ENCODE measurements at places on chromosomes 4 and X.

DNA sequence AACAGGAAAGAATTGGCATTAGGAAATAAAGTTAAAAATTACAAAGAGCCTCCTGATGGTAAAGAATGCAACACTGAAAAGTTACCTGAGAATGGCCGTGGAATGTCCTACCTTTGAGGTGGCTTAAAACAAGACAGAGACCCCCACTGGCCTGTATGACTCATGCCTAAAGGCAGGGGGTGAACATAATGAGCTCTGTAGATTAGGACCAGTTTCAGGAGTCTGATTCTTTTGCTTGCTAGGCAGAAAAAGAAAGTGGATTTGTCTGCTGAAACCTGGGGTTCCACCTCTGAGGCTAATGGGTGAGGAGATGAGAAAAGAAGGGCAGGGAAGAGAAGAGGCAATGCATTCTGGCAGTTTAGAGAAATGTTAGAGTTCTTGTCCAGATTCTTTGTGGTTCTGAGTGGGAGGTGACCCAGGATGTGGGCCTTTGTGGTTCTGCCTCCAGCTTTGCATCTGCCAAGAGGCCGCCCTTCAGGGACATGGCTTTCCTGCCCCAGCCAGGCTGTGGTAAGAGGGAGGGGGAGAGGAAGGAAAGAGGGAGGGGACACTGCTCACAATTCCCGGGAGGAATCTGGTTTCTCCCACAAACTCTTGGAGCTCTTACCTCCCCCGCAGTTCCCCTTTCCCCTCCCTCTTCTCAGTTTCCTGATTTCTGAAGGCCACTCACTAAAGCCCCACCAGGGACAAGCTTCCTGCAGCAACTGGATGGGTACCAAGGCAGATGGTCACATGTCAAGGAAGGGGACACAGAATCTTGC is 109.6 kb downstream of the EFNB1 start:
- peak; percentile 18 for DNase-seq

DNA sequence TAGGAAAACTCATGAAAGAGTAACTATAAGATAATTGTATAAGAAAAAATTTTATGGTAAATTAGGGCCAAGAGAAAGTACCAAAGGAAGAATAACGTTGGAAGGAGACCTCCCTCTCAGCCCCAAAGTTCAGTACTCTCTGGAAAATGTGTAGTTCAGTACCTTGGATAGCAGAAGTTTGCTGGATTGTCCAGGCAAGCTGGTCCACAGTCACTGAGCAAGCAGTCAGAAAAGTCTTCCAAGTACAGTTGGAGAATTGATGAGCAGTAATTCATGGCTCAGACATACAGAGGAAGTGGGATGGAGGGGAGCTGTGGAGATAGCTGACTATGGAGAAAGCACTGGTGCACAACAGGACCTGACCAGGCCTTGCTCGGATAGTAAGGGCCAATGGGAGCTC is 598.2 kb upstream of the NDST4 start:
- DNase-seq: no peak

- DNase-seq: no peak
Observed at GRCh38 chr4:184960505-184960971, 57.8 kb upstream of the HELT start.

GRCh38 chr4:27764526-27764837 is 903.8 kb downstream of the STIM2 start:
- no peak for DNase-seq

DNA sequence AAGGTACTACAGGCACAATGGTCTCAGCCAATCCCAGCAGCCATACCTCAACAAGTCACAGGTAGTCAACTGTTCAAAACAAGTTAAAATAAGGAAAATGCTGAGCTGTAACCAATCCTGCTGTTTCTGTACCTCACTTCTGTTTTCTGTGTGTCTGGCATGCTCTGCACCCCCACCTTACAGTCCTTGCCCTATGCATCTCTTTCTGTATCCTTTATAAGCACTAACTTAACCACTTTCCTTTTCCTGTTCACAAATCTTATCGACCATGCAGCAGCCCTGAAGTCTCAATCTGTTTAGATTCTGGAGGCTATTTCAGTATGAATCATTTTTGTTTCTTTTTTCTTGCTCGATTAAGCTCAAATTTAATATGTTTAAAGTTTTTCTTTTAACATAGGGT is 12.5 kb upstream of the FAM13A start:
- no peak for DNase-seq

DNA sequence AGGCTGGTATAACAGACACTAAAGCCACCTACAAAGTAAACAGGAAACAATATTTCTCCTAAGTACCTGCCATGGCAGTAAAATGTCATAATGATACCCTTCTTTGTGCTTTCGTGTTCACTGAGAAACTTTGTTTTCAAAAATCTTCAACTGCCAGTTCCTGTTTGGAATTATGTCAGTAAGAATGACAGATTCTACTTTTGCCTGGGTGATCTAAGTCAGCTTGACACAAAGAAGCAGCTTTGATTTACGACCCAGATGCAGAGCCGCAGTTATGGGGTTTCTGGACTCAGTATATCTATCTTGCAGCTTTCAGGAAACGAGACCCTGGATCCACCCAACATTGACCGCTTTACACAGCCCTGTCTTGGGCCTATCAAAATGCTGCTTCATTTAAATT is 71.2 kb downstream of the SNX25 start:
- no peak for DNase-seq

DNA sequence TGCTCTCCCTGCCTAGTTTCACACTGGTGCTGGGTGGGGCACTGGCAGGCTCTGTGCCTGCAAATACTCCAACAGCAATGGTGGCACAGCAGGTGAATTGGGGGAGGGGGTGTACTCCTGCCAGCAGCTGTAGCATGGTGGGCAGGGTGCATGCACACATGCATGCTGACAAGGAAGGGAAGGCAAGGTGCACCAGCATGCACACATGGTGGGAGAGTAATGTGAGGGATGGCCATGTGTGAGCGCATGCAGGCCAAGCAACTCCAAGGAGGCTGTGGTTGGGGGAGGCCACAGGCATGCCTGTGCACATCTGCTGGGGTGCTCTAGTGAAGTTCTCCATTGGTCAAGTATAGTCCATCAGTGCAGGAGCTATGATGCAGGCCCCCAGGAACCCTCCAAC is 54.5 kb upstream of the INPP4B start:
- no peak for DNase-seq

DNA sequence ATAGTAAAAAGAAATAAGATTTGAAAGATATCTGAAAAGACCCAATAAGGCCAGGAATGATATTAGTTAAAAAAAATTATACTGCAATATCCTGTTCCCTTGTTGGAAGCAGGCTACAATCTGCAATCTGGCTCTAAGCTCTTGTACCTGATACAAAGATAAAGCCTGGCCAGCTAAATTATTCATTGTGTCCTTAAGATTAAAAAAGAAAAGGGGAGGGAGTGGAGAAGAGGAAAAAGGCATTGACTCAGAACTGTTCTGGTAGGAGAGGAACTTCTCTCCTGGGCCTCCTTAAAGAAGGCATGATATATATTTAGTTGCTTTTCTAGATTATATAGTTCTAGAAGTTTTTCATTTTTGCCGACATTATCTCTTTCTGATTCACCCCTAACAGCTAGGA is 46.7 kb downstream of the IRF2 start:
- no peak for DNase-seq

GRCh38 chrX:114582698-114583395 is 1.0 kb upstream of the HTR2C start:
- no peak for DNase-seq

- DNase-seq: no peak
Observed at GRCh38 chr4:105455998-105456397, 17.9 kb downstream of the PPA2 start.

- peak; percentile 21 for DNase-seq
Observed at GRCh38 chr4:99998062-99998867, 48.2 kb upstream of the H2AZ1 start.

- no peak for DNase-seq
Observed at GRCh38 chr4:126755506-126755905, 877.3 kb upstream of the INTU start.

- no peak for DNase-seq
Observed at GRCh38 chr4:70722199-70722791, 531 bp downstream of the RUFY3 start.

GRCh38 chr4:151013491-151013890 is 1.6 kb downstream of the LRBA start:
- DNase-seq: no peak

DNA sequence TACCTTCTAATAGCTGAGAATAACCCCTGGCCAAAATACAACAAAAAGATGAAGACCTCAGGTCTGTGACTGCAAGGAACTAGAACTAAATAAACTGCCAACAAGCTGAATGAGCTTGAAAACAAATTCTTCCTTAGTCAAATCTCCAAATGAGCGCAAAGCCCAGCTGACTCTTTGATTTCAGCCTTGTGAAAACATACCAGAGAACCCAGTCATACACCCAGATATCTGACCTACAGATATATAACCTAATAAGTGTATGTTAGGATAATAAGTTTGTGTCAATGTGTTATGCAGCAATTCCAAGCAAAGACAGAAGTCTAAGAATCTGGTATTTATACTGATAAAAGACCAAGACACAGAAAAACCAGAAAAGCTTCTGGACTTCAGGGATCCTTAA is 38.0 kb upstream of the ADGRL3 start:
- no peak for DNase-seq

- DNase-seq: no peak
Observed at GRCh38 chr4:39446842-39447573, 11.7 kb downstream of the RPL9 start.

GRCh38 chr4:2592572-2592971 is 56.1 kb downstream of the FAM193A start:
- DNase-seq: no peak

DNA sequence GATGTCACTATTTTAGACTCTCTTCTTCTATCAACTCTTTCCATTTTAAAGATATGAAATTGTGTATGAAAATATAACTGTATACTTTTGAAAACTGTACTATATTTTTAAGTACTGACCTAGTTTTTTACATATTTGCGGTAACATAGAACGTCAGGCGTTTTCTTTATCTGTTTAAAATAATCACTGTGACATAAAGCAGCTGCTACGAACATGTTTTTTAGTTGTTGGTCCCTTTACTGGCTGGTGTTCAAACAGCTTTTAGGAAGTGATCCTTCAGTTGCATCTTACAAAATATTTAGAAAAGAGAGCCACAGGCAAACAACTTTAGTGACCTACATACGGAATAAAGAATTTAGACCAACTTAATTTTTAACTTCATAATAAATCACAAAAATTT is 73.1 kb downstream of the METTL14 start:
- DNase-seq: no peak

DNA sequence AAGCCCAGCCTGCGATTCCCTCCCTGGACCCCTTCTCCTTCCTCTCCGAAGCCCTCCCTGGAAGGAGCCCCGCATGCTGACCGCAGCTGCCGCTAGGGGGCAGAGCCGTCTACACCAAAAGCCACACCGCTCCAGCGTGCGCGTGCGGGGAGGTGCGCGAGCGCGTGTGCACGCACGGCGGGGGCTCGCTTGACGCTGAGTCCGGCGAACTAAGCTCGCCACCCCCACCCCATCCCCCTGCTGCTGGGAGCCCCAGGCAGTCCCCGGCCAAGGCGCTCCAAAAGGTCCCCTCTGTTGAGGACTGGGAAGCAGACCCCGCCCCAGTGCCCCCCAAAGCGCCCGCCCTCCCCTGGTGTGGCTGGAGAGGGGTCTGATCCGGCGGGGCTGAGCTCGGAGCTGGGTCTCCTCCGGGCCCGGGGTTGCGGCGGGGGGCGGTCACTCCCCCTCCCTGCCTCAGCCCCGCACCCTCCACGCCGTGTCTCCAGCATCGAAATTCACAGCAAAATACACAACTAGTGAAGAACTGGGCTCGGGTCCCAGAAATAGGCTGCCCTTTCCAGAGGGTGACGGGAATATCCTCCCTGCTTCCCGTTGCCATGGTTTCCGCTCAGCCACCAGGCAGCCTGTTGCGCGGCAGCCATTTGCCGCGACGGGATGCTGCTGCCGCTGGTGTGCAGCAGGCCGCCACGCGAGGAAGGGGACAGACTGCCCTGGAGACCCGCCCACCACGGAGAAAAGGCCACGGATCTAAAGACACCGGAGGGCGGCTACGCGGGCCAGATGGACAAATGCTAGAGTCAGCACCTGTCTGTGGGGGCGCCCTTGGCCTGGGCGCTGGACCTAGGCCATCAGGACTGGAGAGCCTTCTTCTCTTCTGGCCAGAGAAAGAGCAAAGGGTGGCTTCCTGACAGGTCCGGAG is 11.2 kb upstream of the CCNQ start:
- no peak for DNase-seq

DNA sequence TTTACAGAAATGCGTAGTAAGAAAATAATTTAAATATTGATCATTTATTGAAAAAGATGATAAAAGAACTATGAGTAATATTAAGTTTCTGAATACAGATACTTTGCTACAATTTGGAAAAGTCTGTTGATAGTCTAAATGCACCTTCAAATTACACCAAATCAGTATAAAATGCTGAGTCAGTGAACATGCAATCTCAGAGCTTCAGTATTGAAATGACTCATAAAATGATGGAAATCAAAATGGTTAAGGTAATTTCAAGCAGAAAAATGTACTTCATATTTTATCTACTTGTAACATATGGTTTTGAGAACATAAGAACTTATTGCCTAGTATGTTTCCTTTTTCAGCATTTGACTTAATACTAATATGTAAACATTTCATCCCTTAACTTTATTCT is 448.2 kb downstream of the PCDH10 start:
- DNase-seq: no peak

DNA sequence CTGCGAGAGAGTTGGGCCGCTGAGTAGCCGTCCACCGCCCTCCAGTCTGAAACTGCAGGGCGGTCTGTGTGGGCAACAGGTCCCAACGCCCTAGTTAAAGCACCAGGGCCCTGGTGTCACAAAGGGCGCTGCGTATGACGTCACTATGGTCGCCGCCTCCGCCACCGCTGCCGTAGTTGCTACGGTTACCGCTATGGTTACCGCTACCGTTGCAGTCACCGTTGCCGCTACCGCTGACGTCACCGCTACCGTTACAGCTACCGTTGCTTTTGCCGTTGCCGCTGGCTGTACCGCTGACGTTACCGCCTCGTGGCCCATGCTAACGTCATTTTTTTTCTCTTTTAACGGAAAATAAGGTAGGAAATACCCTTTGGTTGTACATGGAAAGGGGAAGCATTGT is at the start of gene PPP1R2C:
PPP1R2C (minus strand) TSS at position 68 of the 400 bp plus-strand sequence. CDS start 84 bp downstream, outside the sequence.
- no peak for DNase-seq

GRCh38 chrX:135408794-135409193 is 12.9 kb upstream of the SMIM10L2A start:
- no peak for DNase-seq

DNA sequence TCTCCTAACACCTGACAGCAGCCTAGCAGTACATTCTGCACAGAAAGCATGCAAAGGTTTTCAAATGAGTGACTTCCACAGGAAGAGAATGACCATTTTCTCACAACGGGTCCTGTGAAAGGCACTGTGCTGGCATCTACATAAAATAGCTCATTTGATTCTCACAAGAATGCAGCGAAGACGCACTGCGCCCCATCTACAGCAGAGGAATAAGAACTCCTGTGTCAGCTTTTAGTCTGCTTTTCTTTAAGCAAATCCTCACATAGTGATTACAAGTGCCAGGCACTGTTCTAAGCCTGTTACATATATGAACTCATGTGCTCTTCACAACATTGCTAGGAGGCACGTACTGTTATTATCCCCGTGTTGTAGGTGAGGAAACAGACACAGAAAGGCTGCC is 62.5 kb downstream of the AFAP1 start:
- DNase-seq: no peak
